ENCODE measurements at places on chromosomes 1 and 21.

DNA sequence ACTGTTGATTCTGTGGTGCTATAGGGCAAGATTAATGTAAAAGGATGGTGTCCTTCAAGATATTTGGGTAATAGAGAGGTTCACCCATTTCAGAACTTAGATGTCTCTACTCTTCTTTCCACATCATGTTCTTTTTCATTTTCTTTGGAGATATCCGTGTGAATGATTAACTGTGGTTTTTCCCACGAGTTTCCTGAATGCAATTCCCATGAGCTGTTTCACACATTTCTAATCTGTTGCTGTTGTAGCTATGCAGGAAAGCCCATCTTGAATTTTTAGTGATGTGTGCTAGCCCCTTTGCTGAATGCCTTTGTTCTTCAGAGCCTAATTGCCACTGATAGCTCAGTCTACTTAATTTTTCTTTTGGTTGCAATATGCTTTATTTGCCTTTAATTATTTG, 27.6 kb downstream of the SNX27 start:
- DNase-seq: peak; percentile 20

GRCh38 chr1:6246497-6247467, 2.8 kb downstream of the HES3 start:
- DNase-seq: peak; percentile 72

DNA sequence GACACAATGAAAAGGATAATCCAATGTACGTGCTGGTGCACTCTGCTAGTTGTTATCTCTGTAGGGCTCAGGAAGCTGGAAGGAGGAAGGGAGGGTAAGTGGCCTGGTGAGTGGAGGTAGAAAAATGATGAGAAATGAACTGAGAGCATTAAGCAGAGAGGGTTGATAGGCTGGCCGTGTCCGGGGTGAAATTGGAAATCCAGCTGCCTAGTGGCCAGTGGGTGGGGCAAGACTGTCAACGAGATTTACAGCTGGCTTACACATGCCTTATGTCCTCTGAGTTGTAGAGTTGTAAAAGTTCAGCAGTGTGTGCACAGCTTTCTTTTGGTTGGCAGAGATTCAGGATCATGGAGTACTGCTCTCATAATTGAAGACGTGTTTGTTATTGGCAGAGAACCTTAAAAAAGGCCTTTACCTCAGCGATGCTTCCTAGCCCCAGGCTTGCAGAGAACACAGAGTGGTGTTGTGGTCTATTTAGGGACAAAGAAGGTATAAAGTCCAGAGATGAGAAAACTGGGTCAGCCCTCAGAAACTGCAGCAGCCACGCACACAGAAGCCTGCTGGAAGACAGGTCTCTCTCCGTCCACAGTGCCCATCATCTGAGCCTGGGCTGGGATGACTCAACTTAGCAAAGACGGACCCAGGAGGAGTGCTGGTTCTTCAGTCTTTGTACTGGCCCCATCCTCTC, 132.4 kb downstream of the EDEM3 start:
- peak; percentile 98 for DNase-seq

GRCh38 chr1:43619314-43619790, 30.6 kb upstream of the KDM4A start:
- DNase-seq: no peak
